ENCODE measurements at places on chromosomes 5 and 9.

DNA sequence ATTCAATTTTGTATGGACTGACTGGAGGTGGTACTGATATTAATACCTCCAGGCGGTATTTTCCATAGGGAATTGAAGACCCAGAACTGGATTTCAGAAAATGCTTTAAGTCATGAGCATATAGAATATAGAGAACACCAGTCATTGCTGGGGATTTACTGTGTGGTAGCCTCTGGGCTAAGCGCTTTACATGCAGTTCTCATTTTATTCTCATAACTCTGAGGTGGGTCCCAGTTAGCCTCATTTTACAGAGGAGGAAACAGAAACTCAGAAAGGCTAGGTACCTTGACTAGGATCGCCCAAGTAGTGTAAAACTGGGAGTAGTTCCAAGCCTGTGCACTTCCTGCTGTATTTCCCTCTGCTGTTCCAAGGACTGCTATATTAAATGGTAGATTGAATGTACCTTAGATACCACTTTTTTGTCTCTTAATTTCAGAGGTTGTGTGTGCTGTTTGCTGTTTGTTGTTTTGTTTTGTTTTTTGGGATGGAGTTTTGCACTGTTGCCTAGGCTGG lies 13.8 kb downstream of the SLC44A1 start:
- DNase-seq: no peak

DNA sequence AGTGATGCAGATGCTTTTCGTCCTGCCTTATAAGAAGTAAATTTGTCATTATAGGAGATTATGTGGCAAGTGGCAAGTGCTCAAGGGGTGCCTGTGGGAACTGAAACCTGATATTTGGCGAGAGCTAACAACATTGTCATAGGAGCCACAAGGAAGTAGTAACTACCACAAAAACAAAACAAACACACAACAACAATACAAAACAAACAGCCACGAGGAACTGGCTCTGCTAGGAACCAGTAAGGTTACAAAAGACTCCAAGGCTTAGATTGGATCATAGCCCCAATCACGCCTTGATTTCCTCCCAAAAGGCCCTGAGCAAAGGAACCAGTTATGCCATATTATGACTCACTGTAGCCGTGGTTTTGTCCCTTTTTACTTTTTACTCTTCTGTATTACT lies 1045.2 kb downstream of the CDH12 start:
- DNase-seq: no peak

GRCh38 chr9:76136986-76137385 lies 246.5 kb downstream of the PCSK5 start:
- DNase-seq: peak; percentile 60

- peak; percentile 89 for DNase-seq
Measured at GRCh38 chr5:399296-400281, 43.4 kb upstream of the EXOC3 start.

DNA sequence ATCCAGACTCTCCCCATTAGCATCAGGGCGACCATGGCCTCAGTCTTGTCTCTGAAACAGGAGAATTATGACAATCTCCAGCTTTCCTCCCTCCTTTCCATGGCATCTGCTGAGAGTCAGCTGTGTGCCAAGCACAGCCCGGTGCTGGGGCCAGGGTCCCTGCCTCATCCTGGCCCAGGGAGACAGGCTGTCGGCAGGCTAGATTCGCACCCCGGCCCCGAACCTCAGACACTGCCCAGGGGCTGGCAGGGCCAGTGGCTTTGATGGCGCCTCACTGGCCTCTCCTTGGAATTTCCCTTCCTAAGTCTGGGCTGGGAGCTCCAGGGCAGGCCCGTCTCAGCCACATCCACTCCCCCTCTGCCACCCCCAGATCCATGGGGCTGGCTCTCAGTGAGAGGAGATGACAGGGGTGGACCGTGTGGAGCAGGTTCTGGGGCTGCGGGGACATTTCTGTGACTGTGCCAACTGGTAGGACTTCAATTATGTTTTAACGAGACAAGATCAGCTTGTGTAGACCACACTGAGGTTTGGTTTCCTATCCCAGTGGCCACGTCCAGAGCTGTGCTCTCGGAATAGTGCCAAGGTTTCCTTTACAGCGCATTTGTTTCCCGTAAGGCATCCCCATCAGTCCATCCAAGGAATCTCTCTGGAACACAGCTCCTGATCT lies 15.5 kb downstream of the FAM163B start:
- DNase-seq: no peak

DNA sequence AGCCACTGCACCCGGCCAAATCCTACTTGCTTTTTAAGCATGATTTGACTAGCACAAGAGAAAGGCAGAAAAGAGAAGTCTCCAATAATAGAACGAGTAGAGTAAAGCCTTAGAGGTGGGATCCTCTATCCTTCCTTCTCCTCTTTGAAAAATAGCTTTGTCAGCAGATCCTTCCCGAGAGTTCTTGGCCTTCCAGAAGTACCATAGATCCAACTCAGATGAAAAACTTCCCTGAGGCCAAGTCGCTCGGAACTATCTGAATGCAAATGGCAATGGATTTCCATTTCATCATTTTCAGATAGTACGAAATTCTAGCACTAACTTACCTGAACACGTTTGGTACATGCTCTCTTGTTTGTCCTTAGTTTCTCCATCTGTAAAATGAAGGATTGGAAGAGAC lies 52.0 kb upstream of the SLIT3 start:
- no peak for DNase-seq
